Stimulated activated CD8-positive, alpha-beta memory T cell treated with anti-CD3 and anti-CD28 coated beads, Interleukin-7, amount 100 ng/mL, for 1 hour (primary cell): ENCODE measurements at places on chromosomes 4 and X.

- DNase-seq = no peak
These were observed 34.6 kb upstream of the FRAS1 start for GRCh38 chr4:78022517-78022916.

DNA sequence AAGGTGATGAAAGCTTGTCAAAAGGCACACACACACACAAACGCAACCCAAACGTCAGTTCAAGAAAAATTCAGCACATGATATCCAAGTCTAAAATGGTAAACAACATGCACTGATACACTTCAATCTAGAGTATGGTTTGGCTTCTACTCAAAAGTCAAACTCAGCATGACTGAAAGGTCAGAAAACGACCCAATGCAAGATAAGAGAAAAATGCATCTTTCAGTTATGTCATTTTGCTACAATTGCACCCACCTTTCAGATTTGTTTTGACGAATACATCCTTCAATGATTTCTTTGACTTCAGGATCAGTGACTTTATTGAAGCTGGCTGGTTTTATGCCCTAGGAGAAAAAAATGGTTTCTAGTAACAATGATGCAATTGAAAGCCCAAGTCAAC is 56.3 kb downstream of the WNK3 start:
- no peak for DNase-seq

DNA sequence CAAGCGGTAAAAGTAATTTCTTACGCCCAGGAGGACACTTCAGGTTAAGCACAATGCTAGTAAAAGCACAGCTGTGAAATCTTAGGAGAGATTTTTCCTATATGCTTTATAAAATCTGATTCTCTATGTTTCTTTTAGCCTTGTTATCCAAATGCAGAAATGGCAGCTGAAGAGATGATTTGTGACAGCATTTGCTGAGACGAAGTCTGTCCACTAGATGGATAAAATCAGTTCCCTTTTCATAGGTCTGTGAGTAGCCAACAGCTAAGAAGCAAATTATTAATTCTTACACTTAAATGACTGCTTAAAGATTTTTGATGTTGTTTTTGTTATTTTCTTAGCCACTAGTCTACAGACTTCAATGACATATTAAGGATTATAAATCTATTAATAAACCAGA is 5.3 kb downstream of the GPM6A start:
- no peak for DNase-seq

DNA sequence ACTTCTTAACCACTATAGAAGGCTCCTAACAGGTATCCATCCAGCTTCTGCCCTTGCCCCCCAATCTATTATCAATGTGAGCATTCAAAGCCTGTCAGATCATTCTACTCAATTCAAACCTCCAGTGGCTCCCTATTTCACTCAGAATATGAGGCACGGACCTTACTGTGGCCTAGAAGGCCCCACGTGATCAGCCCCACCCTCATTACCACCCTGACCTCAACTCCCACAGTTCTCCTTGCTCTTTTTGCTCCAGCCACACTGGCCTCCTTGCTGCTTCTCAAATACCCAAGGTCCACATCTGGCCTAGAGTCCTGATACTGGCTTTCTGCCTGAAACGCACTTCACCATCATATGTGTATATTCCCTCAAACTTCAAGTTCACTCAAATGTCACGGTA is 18.7 kb downstream of the SEPSECS start:
- no peak for DNase-seq

GRCh38 chr4:144633215-144633614 is 12.7 kb upstream of the HHIP start:
- no peak for DNase-seq

- no peak for DNase-seq
These were observed 13.4 kb downstream of the CCDC158 start for GRCh38 chr4:76407440-76408119.

DNA sequence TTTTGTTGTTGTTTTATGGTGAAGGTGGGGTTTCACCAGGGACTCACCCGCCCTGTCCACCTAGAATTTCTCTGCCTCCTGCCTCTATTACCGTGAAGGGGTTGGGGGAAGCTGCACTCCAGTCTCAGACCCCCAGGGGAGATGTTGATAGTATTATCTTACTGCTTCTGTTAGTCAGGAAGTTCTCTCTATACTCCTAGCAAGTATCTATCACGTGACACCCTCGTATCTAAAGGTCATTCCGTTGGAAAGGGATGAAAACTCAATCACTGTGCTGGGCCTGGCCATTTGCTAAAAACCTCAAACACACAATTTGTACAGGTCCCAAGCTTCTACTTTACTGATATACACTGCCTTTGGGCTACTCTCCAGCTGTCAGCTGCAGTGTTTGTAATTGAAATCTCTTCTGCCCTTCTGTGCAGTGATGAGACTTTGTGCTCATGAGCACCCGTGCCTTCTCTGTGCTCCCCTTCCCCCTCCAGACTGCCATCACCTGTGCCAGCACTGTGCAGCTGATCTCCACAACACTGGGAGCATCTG is 188.5 kb upstream of the ANXA3 start:
- DNase-seq = no peak

- no peak for DNase-seq
These were observed at the start of gene GASK1B for GRCh38 chr4:158172261-158173258. Gene GASK1B (minus strand): TSS chr4:158173025. CDS start chr4:158171375, 1,650 bp downstream.

GRCh38 chr4:20984576-20984836 is 284.2 kb downstream of the PACRGL start:
- DNase-seq = no peak

DNA sequence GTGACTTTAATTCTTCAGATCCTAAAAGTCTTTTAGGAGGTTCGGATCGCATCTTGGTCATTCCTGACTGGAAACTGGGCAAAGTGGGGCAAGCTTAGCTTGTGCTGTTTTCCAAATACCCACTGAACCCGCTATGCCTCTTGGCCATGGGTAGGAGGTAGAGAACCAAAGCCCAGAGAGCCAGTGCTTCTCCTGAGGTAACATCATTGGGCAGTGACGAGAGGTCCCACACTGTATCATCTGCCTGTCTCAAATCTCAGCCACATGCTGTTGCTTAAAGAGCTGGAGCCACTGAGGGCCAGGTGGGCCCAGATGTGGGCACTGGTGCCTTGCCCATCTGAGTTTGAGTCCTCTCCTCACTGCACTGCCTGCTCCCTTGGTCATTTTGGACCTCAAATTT is 68.2 kb downstream of the SLC2A9 start:
- DNase-seq = no peak

GRCh38 chr4:121765971-121766538 is 1.1 kb upstream of the SMIM43 start:
- no peak for DNase-seq

DNA sequence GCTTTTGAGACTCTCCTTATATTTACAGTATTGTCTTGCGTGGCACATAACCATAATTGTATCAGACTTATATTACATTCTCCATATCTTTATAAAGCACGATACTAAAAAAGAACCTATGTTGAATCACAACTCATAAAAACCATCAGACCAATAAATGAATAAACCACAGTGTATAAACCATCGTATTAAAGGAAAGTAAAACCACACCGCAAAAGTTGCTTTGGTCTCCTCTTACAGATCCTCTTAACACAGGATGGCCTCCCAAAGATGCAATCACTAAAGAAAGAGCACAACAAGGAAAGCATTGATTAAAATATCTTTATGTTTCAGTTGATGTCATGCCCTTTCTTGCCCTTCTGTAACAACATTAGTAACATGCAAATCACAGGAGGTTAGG is 437.9 kb downstream of the AFF2 start:
- DNase-seq = no peak

DNA sequence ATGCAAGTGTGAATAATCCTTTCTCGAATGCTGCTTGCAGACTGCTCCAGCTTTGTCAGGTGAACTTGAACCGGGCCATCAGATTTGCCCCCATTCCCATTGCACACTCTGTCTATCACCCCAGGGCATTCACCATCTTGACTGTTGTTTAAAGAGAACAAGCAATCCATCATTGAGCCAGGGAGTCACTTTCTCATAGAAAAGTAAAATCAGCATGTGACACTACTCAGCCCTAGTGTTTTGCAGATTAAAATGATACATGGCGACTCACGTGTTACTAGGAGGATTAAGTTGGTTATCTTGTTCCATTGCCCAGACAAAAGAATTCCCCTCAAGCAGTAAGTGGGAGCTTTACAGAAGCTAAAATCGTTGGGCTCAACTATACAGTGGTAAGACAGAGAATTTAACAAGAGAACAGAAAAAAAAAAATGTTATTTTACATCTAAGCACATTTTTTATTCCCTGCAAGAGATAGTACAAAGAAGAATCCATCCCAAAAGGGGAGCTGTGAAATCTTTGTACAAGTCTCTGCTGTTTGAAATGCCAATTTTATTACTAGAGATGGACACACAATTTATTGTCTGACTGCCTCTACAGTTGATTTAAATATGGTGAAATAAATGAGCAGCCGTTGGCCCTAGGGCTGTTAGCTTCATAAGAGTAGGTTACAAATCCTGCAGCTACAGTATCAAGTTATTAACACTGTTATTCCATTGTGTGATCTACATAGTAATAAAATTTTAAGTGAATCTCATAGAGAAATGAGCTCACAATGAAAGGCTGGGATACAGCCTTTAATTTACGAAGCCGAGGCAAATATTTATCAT is 67.5 kb downstream of the NEUROG2 start:
- no peak for DNase-seq

DNA sequence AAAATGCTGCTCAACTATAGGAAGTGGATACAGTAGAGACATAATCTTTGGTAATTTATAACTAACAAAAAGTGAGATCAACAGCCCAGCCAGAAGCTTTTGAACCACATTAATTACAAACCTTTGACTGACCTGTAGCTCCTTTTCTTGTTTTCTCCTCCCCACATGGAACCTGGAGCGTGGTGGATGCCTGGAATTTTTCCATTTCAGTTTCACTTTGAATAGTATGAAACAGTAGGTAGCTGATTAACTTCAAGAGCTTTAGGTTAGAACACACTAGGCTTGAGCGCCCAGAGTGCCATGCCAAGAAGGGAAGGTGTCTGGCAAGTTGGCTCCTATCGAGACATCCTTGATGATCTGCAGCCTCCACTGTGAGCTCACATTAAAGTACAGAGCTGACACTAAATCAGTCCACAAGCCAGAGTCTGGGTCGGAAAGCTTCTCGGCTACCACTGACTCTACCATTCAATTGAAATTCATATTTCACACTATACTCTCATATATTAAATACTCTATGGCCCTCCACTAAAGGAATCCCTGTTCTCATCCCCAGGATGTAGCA is 143.4 kb downstream of the GLRA2 start:
- DNase-seq = no peak

GRCh38 chrX:113770806-113771205 is 813.1 kb upstream of the HTR2C start:
- no peak for DNase-seq

GRCh38 chr4:164621886-164622521 is 131.9 kb upstream of the SMIM31 start:
- DNase-seq = no peak

DNA sequence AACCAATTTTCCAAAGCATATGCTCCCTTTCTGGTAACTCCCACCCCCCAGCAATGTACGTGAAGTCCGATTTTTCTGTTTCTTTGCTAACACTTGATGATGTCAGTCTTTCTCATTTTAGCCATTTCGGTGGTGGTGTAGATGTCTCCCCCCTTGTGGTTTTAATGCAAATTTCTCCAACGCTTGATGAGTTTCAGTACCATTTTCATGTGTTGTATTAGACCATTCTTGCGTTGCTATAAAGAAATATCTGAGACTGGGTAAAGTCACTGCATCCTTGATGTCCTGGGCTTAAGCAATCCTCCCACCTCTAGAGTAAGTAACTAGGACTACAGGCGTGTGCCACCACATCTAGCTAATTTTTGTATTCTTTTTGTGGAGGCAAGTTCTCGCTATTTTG is 148.4 kb upstream of the VCX3A start:
- no peak for DNase-seq

- DNase-seq = no peak
These were observed 137.7 kb upstream of the RAPGEF2 start for GRCh38 chr4:158965226-158965625.

DNA sequence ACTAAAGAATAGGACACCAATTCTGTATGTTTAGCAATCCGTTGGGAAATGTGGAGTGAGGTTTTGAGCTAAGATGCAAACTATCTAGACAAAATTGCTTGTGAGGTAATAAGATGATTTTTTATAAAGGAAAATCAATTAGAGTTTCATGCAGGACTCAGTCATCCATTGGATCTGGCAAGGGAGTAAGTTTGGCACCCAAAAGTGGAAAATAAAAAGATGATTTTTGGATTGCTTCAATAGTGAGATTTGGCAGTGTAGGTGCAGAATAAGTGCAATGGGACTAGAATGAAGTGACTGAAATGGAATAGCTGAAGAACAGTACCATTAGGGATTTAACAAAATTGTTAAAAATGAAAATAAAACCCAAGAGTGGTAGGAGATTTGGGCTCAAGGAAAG is 290.5 kb upstream of the EPHA5 start:
- DNase-seq = no peak

DNA sequence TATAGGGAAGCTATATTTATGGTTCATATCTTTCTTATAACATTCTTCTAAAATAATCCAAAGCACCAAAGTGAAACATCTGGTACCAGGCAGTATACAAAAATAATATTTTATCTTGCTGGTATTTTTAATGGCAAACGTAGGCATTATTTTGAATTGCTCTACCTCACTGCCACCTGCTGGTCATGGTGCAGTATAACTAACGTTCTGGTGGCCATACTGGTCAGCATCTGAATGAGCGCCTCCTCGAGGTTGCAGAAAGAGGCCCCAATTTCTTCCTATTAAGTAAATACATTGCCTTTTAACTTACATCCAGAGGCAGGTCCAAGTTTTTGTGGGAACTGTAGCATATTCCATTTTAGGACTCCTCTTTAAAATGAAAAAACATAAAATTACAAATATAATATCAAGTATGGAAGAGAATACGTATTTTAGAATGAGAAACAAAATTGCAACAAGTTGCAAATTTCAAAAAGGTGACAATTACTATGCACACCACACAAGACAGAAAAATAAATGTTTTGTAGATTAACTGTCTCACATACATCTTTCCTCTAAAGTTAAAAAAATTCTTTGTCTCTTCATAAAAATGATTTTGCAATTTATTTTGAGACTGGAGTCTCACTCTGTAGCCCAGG is 22.9 kb upstream of the CWH43 start:
- peak; percentile 30 for DNase-seq

- DNase-seq = no peak
These were observed 510.6 kb upstream of the BOD1L1 start for GRCh38 chr4:14138106-14138505.

- no peak for DNase-seq
These were observed 55.8 kb downstream of the MBNL3 start for GRCh38 chrX:132433001-132433400.

DNA sequence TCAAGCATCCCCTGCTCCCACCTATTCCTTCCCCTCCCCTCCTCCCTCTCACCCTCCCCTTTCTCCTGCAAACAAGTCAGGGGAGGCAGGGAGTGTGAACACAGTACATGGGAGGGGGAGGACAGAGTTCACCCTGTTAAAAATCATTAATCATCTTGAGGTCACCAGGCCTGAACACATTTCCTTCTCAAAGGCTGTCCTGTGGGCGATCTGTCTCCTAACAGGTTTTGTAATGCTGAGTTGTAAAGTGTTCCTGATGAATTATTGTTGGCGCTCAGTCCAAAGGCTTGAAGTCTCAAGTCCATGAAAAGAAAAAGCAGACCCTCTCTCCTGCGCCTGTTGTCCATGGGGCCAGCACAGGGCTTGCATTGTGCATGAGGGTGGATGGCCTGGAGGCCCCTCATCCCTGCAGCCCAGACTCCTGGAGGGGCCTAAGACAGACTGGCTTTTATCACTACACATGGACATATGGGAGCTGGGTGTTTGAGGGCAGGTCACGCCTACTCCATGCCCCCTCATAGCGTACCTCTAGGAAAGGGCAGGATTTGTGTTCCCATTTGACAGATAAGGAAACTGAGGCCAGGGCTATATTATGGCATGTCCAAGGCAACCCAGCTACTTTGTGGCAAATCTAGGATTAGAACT is 189.1 kb downstream of the RAB28 start:
- DNase-seq = no peak
